HTR-8/SVneo (cell line): ENCODE measurements at places on chromosomes 1 and 21.

DNA sequence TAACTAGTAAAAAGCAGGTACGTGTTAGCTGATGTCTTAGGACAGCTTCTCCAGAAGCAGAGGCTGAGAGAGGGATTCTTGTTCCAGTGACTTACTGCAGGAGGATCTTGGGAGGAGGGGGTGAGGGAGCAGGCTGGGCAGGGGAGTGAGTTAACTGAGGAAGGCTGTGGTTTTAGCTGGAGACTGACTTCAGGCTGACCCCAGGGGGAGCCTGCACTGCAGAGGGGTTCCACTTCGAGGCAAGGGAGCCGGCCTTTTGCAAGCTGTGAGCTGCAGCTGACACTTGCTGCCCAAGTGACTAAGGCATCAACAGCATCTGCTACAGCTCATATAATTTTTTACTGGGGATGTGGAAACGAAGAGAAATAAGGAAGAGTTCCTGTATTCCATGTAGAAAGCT lies 50.4 kb upstream of the SOD1 start:
- no peak for DNase-seq

DNA sequence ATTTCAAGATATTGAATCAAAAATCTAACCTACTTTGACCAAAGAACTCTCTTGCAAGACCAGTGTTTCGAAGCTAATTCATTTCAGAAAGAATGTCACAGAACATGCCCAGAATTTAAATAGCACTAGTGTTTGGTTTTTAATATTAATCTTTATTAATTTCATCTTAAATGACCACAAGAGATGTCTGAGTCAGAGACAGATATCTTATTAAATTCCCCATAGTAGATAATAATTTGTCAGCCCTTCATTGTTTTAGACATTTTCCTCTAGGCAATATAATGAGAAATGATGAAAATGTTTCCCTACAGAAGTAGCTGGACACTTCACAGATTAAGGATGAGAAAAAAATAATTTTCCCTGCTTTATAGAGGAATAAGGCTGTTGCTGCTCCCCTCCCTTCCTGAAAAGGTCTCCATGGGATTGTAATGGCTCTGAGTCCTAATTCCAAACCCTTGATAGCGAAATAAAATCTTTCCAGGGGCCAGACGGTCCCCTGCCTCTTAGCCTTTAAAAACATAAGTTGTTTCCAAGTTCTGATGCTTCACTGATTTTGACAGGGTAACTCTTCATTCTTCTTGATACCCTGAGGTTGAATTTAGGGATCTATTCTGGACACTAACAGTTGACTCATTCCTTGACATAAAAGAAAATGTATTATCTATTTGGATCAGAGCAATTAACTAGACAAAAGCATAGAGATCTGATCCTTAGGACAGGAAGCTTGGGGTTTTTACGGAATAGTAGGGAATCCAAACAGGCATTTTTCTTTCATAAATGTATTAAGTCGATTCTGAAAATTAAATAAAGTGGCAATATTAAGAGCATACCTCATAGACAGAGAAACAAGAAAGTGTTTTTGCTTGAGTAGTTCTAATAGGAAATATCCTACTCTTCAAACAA lies 820.8 kb downstream of the BRINP3 start:
- no peak for DNase-seq

- no peak for DNase-seq
These were observed 408.0 kb downstream of the SIPA1L2 start for GRCh38 chr1:232221802-232222499.

DNA sequence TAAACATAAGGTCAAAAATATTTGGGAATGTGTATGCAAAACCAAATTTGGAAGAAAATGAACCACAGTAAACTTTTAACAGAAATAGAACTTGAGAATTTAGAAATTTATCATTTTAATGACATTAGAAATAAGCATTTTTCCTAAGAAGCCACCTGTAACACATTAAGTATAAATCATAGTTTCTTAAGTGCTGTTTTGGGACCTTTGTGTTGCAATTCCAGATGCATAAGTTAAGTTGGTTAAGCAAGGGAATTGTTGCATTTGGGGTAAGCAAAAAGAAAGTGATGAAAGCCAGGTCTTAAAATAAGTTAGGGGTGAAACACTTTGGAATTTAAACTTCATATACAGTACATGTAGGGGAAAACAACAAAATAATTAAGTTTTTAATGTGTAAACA lies 49.8 kb downstream of the CDKN2C start:
- DNase-seq, result no peak

DNA sequence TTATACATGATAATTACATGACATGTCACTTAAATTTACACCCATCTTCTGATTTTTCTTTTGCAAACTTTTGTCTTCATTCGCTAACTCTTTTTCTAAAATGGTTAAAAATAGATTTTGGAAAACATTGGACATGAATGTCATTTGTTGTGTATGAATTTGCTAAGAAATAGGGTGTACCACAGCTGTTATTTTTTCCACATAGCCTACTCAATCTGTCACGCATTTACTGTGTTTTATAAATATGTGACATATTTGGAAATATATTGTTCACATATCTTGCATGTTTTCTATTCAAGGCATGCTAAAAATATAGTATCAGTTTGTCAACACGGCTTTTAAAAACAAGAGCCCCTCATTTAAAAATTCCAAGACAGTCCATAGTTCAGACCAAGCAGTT lies 47.9 kb upstream of the TARBP1 start:
- no peak for DNase-seq

DNA sequence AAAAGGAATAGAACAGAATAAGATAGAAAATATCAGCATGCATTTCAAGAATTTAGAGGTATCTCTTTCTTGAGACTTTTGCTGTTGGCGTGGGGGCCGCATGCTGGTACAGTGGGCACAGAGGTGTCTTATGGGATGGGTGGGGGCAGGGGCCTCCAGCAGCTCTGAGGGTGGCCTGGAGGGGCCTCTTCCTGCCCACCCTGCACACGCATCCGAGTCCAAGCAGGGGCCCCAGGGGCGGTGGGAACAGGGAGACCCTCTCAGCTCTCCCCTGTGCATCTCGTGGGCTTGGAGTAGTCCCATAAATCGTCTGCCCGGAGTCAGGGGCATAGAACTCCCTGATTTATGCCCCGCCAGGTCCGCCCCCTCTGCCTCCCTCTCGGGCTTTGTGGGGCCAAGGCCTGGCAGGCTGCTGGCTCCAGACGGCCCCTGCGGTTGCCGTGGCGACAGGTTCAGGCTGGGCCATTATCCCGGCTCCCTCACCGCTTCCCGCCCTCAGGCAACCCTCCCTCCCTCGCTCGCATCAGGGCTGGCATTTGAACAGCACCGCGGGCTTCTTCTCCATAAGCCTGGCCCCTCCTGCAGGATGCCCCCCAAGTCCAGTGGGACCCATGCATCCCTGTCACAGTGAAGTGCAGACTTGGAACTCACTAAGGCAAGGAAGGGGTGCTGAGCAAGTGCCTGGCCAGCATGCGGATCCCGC lies 133.2 kb upstream of the ZBTB40 start:
- DNase-seq, result no peak

DNA sequence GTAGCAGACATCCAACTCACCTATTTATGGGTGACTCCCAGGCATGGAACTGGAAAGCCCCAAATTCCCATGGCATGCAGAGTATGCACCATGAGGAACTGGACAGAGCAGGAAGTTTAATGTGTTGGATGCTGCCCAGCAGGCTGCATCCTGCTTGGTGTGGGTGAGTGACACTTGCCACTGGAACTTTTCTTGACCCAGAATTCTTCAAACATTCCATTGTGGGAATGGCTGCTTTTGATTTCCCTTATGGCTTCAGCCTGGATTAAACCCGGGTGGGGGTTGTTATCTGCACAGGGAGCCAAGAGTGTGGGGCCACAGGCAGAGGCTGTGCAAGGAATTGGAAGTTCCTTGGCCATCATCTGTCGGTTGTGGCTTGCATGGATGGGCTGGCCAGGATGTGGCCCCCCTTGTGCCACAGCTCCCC lies 26.9 kb upstream of the BACE2 start:
- DNase-seq, result no peak

GRCh38 chr1:44521378-44522080 lies 116.5 kb downstream of the RNF220 start:
- DNase-seq, result no peak

DNA sequence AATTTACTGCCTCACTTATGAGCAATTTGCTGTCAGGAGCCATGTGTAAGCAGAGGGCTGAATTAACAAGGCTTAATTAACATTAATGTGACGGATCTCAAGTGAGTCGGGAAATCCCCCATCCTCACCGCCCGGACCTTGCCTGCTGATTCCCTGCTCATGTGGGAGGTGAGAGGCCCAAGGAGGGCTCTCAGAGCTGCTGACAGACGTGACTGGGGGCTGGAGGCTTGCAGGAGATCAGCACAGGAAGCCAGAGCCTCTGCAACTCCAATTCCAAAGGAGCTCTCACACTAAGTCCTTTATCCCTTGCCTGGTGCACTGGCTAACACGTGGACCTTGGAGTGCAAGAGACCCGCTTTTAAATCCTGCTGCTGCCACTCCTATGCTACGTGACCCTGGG lies 19.4 kb downstream of the LRP8 start:
- DNase-seq, result no peak

- DNase-seq, result no peak
These were observed 10.8 kb upstream of the MYOC start for GRCh38 chr1:171663036-171663853.

- no peak for DNase-seq
These were observed 4.8 kb upstream of the SLC35D1 start for GRCh38 chr1:67058761-67059160.

DNA sequence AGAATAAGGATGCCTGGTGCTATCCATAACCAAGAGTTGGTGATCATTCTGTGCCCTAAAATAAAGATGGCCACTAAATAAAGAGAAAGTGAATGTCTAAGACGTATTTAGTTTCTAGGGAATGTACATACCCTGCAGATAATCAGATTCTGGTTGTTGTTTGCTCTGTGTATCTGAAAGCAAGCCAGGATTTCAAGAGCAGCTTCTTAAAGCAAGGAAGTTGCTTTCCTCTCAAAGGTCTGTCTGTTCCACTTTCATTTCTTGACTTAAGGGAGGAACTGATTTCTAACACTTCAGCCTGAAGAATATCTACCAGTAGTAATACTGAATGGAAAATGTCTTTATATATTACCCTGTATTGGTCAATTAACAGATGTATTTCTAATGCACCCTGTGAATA lies 88.8 kb downstream of the KIF1B start:
- no peak for DNase-seq

DNA sequence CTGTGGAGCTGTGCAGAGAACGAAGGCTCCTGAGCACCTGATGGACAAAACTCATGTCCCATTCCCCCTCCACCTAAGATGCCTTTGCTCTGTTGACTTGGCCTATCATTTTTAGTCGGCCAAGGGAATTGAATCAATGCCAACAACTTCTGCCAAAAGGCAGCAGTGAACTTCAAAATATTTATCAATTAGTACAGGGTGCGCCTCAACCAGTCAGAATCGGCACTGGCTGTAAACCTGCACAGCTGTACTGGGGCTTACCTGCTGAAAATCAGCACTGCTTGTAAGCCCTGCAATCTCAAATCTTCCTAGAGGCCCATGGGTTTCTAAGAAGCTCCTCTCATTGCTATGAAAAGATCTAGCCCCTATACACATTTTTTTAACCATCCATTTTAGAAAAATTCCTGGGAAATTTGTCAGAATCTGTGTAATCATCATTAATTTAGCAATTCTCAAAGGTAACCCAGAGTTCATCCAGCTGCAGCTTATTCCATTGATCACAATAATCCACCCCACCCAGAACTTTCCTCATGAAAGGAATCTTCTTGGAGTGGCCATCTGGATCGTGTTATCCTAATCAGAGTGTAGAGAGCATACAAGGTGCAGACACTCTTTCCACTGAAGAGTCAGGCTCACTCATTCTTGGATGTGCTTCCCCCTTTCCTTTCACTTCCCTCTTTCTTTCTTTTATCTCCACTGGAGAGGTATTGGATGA lies 40.2 kb downstream of the ADAMTS1 start:
- no peak for DNase-seq

GRCh38 chr1:34147301-34147700 lies 17.7 kb downstream of the CSMD2 start:
- DNase-seq, result no peak

- peak; percentile 64 for DNase-seq
These were observed 17.1 kb downstream of the ARHGEF16 start for GRCh38 chr1:3471356-3472087.

DNA sequence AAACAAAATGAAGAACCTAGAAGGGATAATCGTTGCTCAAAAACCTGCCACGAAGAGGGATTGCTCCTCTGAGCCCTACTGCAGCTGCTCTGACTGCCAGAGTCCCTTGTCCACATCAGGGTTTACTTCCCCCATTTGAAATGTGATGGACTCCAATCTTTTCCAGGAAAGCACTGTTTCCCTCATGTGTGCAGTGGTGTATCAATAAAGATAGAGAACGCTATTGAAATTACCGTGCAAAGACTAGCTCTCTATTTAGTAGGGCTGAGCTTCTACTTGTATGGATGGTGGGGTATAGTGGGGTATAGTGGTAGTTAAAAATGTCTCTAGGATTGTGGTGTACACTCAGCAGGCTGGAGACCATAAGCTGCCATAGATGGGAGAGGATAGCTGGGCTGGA lies 3.7 kb downstream of the TMCO2 start:
- DNase-seq, result no peak

DNA sequence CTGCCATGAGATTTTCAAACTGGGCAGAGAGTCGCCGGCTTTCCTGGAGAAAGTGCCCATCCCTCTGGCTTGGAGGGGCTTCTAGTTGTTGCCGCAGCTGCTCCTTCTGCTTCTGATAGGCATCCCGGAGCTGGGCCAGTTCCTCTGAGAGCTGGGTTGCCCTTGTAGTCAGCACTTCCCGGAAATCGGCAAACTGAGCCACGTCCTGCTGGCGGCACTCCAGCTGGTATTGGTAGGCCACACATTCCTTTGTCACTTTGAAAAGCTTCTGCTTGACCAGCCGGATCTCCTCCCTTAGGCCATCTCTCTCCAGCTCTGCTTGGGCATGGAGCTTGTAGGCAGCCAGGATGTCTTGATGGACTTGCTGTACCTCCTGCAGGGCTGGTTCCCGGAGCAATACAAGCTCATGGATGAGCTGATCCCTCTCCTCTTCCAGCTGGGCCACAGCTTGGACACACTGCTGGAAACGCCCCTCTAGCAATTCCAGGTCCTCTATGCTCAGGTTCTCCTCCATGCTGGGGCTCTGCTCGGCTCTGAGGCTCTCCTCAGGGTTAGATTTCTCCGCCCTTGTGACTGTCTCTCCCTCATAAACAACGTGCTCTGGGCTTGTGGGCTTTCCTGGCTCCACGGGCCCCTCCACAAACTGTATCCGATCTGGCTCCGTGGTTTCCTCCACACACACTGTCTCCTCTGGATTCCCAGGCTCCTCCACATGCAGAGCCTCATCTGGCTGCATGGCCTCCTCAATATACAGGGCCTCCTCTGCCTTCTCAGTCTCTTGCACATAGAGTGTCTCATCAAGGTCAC lies 7.3 kb downstream of the SYNC start:
- DNase-seq, result no peak

GRCh38 chr1:155729031-155729898 lies 40.4 kb downstream of the DAP3 start:
- peak; percentile 36 for DNase-seq

GRCh38 chr1:17791480-17791879 lies 36.3 kb downstream of the ACTL8 start:
- no peak for DNase-seq

- no peak for DNase-seq
These were observed 25.0 kb downstream of the SCP2 start for GRCh38 chr1:52952112-52952511.

- DNase-seq, result no peak
These were observed 35.0 kb downstream of the ARHGEF10L start for GRCh38 chr1:17574516-17574915.
